Amniotic stem cell (primary cell): ENCODE measurements at places on chromosomes 5 and 9.

GRCh38 chr5:66717455-66718373, 121.5 kb downstream of the MAST4 start:
- no peak for DNase-seq

GRCh38 chr9:28547527-28547926, 974.2 kb upstream of the C9orf72 start:
- DNase-seq, result no peak

GRCh38 chr5:143842920-143843319, 31.0 kb downstream of the HMHB1 start:
- DNase-seq, result no peak

GRCh38 chr5:178250263-178250662, 17.7 kb upstream of the PHYKPL start:
- DNase-seq, result no peak

- no peak for DNase-seq
Observed at GRCh38 chr5:111447099-111447498, 65.2 kb downstream of the STARD4 start.

GRCh38 chr9:80435591-80435990, 863.8 kb downstream of the TLE4 start:
- no peak for DNase-seq

GRCh38 chr5:108801301-108801700, 53.6 kb downstream of the FER start:
- no peak for DNase-seq

GRCh38 chr5:170049713-170050112, 56.0 kb upstream of the FOXI1 start:
- DNase-seq, result no peak

- DNase-seq, result no peak
Observed at GRCh38 chr5:83895860-83896259, 175.2 kb upstream of the HAPLN1 start.

GRCh38 chr5:139762615-139763170, 32.9 kb upstream of the PSD2 start:
- DNase-seq, result no peak
